ENCODE measurements at places on chromosomes 5 and 9.

- no peak for DNase-seq
Observed at GRCh38 chr5:135759149-135759784, 75.2 kb upstream of the SLC25A48 start.

- DNase-seq, result no peak
Observed at GRCh38 chr5:31413030-31413812, 118.7 kb downstream of the DROSHA start.

DNA sequence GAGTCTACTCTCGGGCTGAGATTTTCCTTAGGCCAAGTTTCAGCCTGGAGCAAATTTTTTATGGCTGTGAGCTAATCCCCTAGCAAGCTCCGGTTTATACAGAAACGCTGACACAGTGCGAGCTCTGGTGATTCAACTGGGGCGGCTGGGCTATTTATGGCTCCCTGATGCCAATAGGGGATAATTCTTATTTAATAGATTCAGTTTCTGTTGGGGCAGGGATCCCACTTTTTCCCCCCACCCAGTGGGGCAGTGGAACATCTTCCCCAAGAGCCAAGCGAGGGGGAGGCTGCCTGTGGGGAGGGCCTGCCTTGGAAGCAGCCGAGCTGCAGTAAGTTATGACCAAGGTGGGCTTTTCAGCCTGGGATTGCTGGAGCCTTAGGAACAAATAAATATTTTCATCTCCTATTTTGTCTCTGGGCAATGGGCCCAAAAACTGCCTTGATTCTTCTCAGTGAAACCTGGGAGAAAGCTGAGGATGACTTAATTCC is 129.1 kb downstream of the MACROH2A1 start:
- no peak for DNase-seq

DNA sequence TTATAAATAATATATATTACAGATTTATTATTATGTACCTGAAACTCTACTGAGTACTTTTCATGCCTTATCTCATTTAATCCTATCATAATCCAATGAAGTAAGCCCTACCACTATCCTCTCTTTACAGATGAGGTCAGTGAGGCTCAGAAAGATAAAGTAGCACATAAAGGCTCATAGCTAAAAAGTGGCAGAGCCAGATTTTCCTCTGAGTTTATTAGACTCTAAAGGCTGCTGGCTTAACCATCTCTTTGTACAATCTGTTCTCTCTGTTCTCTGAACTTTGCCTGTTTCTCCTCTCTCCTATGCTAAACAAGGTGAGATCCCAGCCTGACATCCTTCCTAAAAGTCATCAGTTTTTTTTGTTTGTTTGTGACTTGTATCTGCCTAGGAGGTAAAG is 311.2 kb downstream of the KCTD16 start:
- DNase-seq, result no peak

GRCh38 chr9:96253059-96253696 is 48.8 kb downstream of the HSD17B3 start:
- no peak for DNase-seq

DNA sequence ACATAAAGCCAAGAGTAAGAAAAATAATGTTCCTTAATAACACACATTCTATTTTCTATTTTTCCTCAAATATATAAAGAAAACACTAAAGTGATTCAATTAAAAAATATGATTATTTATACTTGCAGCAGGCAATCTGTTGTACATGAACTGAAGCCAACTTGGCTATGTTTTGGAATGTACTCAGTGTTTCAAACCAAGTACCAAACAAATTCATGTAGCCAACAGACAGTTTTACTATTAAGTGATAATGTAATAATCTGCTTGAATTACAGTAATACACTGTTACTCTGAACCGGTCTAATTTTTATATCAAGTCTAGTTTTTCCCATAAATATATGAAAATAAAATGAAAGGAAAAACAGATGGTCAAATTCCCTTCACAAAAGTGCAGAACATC is 58.0 kb downstream of the CEP120 start:
- DNase-seq, result no peak

DNA sequence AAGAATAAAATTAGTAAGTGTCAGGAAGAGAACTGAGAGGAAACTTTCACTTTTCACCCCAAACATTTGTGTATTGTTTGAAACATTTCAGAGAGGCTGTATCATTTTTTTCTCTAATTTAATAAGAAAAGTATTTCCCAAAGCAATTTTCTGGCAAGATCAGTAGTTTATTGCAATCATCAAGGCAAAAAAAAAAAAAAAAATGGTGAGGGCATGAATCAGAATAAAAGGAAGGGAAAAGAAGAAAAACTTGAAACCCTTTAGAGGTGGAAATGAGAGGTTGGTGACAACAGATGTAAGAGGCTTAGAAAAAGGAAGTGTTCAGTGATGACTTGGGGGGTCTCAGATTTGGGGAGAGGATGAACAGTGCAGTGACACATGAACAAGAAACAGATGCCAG is 13.3 kb downstream of the SHC3 start:
- no peak for DNase-seq
